EL (cell line): ENCODE measurements at places on chromosomes 11 and 22.

- no peak for DNase-seq
Measured at GRCh38 chr11:77592727-77593126, 3.0 kb downstream of the AQP11 start.

- DNase-seq = peak; percentile 62
Measured at GRCh38 chr11:128518493-128519207, 68.7 kb downstream of the ETS1 start.

GRCh38 chr22:25996669-25997068 is 172.6 kb upstream of the SEZ6L start:
- DNase-seq = no peak

DNA sequence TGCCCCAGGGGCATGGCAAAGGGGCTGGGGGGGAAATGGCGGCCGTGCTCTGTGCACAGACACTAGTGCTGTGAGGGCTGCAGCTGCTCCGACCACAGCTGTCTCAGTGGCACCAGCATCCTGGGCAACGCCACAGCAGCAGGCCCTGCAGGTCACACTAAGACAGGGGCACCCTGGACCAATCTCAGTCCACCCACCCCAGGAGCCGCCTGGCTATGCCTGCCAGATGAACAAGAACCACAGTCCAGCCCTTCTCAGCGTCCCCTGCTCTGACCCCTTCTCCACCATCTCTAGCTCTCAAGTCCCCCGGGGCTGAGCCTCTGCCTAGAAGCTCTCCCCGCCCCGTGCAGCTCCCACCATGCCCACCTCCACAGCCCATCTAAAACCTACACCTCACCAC is 16.5 kb downstream of the TUBGCP6 start:
- DNase-seq = no peak

GRCh38 chr22:37282385-37282677 is at the start of gene CYTH4:
Gene CYTH4, plus strand, starts transcription at chr22:37282508. Its CDS starts 62 bp downstream, at chr22:37282570.
- no peak for DNase-seq

GRCh38 chr11:1963864-1964263 is 16.7 kb downstream of the MRPL23 start:
- no peak for DNase-seq
